ENCODE measurements at places on chromosomes 7 and 10.

GRCh38 chr7:5532536-5533335, 109.1 kb upstream of the TNRC18 start:
- peaks cover 21% of the 10 kb centered on the region for H3K4me1 ChIP-seq

DNA sequence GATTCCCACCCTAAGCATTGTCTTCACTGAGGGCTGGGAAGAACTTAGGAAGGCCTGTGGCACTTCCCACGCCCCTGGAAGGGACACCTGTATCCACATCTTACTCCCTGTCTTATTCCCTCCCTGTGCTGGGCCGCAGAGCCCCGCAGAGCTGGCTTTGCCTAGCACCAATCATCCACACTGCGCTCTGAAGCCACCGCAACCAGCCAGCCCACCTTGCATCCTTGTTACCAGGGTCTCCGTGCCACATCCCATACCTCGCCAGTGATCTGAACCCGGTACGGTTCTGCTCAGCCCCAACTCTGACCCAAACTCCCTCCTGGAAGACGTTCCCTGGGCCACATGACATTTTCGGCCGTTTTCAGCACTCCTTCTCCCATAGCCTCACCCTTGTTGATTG, 101.4 kb upstream of the PITRM1 start:
- H3K27ac ChIP-seq = no peak overlapping the region
- no peaks in the 10 kb centered on the region for H3K36me3 ChIP-seq
- DNase-seq = no peak
- peaks cover 2% of the 10 kb centered on the region for H3K4me1 ChIP-seq
- peaks cover 33% of the 10 kb centered on the region for H3K27me3 ChIP-seq
- H3K4me3 ChIP-seq = no peak overlapping the region

DNA sequence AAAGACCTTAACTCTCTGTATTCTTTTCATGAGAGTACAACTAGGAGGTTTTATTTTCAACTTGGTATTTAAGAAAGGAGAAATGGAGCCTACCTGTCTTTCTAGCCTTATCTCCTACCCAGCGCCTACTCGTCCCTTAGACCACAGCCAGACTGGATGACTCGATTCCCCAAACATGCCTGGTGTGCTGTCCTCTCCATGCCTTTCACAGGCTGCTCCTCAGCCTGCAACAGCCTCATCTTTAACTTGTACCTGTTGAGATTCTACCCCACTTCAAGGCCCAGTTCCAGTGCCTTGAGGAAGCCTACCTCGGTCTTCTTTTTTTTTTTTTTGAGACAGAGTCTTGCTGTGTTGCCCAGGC, 29.4 kb downstream of the CPA1 start:
- peaks cover 14% of the 10 kb centered on the region for H3K36me3 ChIP-seq
- H3K4me3 ChIP-seq = no peak overlapping the region
- no peaks in the 10 kb centered on the region for H3K27me3 ChIP-seq
- H3K27ac ChIP-seq = no peak overlapping the region

DNA sequence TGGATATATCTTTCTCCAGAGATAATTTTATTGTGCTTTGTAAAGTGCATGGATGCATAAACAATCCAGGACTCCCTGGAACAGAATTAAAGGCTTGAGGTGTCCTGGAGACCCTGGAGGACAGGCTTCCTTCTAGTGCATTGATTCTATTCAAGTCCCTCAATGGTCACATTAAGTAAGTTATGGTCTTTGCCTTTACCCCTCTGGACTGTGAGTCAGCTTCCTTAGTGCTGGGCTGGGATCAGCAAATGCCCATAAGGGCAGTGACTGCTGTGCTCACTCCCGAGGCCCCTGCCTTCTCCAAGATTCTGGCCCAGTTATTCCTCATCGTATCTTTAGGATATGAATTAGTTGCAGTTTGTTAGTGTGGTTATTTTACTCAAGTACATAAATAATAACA, 178.7 kb upstream of the PRSS58 start:
- DNase-seq = no peak
- H3K4me3 ChIP-seq = no peak overlapping the region
- H3K36me3 ChIP-seq = no peaks in the 10 kb centered on the region

DNA sequence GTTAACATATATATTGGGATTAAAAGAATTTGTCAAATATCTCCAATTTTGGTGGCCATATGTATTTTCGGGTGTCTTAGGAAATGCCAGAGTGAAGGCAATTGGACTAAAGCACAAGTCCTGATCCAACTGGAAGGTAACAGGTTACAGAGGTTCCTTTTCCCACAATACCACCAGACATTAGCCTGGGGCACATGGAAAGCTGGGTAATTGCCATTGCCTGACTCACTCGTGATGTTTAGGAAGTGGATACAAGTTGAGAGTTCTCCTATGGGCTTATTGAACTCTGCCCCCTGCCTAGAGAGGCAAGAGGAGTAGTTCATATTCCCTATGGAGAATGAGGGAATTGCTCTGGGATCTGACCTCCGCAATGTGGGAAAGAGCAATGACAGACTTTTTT, 5.7 kb downstream of the DNAH11 start:
- DNase-seq = no peak
- peaks cover 4% of the 10 kb centered on the region for H3K4me1 ChIP-seq
- no peaks in the 10 kb centered on the region for H3K36me3 ChIP-seq
- peaks cover 41% of the 10 kb centered on the region for H3K27me3 ChIP-seq
- no peak overlapping the region for H3K27ac ChIP-seq
- H3K4me3 ChIP-seq = no peak overlapping the region

DNA sequence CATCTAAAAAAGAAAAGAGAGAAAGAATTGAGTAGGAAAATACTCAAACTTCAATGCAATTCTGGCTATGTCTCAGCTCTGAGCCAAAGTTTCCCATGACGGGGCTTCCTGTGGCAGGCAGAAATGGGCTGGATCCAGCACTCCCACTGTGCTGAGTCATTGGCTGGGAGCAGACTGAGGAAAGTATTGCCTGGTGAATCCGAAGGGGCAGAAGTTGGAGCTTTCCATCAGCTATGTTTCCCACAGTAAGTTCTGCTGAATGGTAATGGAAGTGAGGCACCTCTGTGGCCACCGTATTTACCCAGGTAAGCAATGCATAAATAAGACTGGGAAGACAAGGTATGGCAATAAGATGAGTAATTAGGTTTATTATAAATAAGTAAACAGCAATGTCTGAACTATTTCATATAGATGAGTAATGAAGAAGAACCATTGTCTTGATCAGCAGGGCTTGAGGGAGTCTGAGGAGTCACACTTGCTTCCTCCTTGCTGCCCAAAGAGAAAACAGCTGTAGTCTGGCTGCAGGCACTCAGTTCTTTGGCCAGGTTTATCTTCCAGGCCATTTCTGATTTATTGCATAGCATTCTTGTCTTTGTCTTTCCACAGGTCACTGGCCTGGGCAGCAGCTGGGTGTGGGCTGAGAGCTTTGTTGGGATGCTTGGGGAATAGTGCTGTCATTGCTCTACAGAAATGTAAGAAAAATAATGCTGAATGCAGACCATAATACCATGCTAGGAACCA, 255.3 kb downstream of the DNAJB9 start:
- no peak for DNase-seq
- H3K27me3 ChIP-seq = no peaks in the 10 kb centered on the region
- H3K4me3 ChIP-seq = no peak overlapping the region
- H3K27ac ChIP-seq = no peak overlapping the region

DNA sequence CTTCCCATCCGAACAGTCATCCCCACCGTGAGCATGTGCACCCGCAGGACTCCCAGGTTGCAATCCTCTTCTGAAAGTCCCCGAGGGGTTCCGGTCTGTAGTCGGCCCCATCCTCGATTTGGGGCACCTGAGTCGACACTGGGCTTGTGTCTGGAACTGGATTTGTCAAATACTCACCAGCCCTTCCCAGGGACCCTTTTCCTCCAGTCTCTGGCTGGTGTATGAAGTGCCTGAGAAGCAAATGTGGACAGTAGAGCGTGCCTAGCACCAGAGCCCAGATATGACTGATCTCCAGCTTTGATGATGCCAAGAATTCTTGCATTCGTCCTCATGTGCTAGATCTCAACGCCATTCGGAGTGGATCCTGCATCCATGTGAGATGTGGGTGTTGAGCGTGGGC, 132.5 kb upstream of the ADARB2 start:
- no peak for DNase-seq
- H3K36me3 ChIP-seq = no peaks in the 10 kb centered on the region
- H3K27ac ChIP-seq = no peak overlapping the region
- H3K4me3 ChIP-seq = no peak overlapping the region
- no peaks in the 10 kb centered on the region for H3K27me3 ChIP-seq
- no peaks in the 10 kb centered on the region for H3K4me1 ChIP-seq

GRCh38 chr7:77684030-77684429, 12.2 kb upstream of the RSBN1L start:
- H3K36me3 ChIP-seq = peaks cover 24% of the 10 kb centered on the region
- no peaks in the 10 kb centered on the region for H3K27me3 ChIP-seq
- H3K4me1 ChIP-seq = peaks cover 21% of the 10 kb centered on the region
- no peak overlapping the region for H3K27ac ChIP-seq
- no peak for DNase-seq
- no peak overlapping the region for H3K4me3 ChIP-seq

DNA sequence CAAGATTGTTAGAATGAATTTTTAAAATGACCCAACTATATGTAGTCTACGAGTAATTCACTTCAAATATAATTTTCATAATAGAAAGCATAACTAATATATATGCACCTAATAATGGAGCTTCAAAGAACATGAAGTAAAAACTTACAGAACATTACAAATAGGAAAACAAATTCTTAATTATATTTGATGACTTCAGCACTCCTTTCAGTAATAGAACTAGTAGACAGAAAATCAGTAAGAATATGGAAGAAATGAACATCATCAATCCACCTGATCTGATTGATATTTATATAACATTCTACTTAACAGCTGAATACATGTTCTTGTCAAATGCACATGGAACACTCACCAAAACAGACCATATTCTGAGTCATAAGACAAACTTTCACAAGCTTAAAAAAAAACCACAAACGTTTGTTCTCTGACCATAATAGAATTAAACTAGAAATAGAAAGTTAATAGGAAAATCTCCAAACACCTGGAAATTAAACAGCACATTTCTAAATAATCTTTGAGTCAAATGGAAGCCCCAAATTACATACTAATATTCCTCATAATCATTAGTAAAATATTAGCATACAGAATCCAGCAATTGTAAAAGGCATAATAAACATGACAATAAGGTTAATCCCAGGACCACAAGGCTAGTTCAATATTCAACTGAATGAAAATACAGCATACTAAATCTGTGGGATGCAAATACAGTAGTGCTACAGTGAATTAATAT, 48.0 kb downstream of the BRAF start:
- H3K4me1 ChIP-seq = peaks cover 35% of the 10 kb centered on the region
- H3K27me3 ChIP-seq = no peaks in the 10 kb centered on the region
- H3K36me3 ChIP-seq = peaks cover 31% of the 10 kb centered on the region
- no peak for DNase-seq
- H3K27ac ChIP-seq = no peak overlapping the region
- H3K4me3 ChIP-seq = no peak overlapping the region

- peaks cover 20% of the 10 kb centered on the region for H3K36me3 ChIP-seq
- H3K4me3 ChIP-seq = no peak overlapping the region
- no peaks in the 10 kb centered on the region for H3K27me3 ChIP-seq
- peaks cover 82% of the 10 kb centered on the region for H3K4me1 ChIP-seq
- H3K27ac ChIP-seq = no peak overlapping the region
Observed at GRCh38 chr10:22690614-22691431, 23.6 kb downstream of the PIP4K2A start.

GRCh38 chr7:101868191-101868950, 50.9 kb downstream of the CUX1 start:
- H3K27ac ChIP-seq = no peak overlapping the region
- H3K4me3 ChIP-seq = no peak overlapping the region
- H3K27me3 ChIP-seq = no peaks in the 10 kb centered on the region
- no peak for DNase-seq
- no peaks in the 10 kb centered on the region for H3K36me3 ChIP-seq

- no peak overlapping the region for H3K27ac ChIP-seq
- H3K36me3 ChIP-seq = no peaks in the 10 kb centered on the region
- no peaks in the 10 kb centered on the region for H3K4me1 ChIP-seq
- no peak overlapping the region for H3K4me3 ChIP-seq
Observed at GRCh38 chr7:30931161-30931928, 19.7 kb downstream of the AQP1 start.

DNA sequence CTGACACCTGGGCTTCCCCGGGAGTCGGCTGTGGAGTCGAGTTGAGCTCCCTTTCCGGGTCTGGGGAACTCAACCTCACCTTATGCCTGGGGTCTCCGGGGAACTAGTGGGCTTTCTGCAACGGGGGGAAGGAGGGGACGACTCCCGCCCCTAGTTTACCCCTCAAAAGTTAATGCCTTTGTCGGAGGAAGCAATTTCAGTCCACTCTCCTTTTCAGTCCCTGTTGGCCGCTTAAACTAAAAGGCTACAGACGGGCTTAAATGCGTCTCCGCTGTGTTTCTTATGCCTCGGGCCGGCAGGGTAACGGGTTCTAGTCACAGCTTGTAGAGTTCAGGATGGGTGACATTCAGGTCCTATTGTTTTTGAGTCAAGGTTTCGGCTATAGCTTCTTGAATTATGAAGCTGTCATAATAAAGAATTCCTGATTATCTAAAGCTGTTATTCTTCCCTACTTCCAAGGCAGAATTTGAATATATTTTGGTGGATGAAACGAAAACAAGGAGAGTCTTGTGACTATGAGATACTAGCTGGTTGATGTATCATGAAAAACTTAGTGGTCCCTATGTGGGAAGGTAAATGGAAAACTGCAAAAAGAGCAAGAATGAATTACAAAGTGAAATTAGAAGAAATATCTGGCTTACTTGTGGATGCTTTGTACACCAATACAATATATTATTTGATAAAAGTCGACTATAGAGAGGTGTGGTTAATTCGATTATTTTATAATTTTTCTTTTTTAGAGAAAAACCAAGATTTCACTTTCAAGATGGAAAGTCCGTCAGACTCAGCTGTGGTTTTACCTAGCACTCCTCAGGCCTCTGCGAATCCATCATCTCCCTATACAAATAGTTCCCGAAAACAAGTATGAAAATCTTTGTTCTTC, 495 bp downstream of the SFR1 start:
- peaks cover 33% of the 10 kb centered on the region for H3K4me1 ChIP-seq
- peaks cover 3% of the 10 kb centered on the region for H3K27me3 ChIP-seq
- H3K36me3 ChIP-seq = peaks cover 16% of the 10 kb centered on the region
- DNase-seq = no peak
- H3K4me3 ChIP-seq = peak overlapping the region; percentile 82

DNA sequence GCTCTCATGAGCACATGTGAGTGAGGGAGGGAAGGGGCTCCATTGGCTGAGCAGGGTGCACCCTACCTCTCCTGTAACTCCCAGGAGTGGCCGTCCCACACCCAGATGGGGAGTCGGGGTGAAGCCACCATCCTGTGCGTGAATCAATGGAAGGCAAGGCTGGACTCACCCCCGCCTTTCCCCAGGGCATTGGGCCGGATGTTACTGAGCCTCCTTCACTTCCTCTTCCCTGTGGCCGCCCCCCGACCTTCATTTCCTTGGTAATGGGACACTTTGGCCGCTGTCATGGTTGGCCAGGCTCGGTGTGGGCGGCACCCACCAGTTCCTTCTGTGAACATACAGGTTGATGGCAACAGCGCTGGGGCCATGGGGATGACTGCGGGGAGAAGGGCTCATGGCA, 209.0 kb downstream of the MGMT start:
- peaks cover 6% of the 10 kb centered on the region for H3K36me3 ChIP-seq
- no peaks in the 10 kb centered on the region for H3K27me3 ChIP-seq
- H3K4me3 ChIP-seq = no peak overlapping the region
- no peak overlapping the region for H3K27ac ChIP-seq
